Nasal cavity respiratory epithelium epithelial cell of viscerocranial mucosa (primary cell): ENCODE measurements at places on chromosomes 4 and X. TPM values are rescaled to one million over a fixed set of nuclear protein-coding genes. Genes with fewer than 3 reads are reported as not detected.

Gene NUDT10
- total RNA-seq = 0.34 and 0.50 TPM in 2 replicates

Gene POU4F2
- total RNA-seq = not detected in 2 replicates

Gene MAGEA1
- total RNA-seq = not detected in 2 replicates

Gene ADGRG4
- total RNA-seq = not detected in 2 replicates

Gene VCX
- not detected in 2 replicates for total RNA-seq

Gene TMEM35A
- total RNA-seq = 0.14 TPM in 1 of 2 replicates, not detected in the other

Gene MAGEB2
- not detected in 2 replicates for total RNA-seq

Gene TMEM131L
- 6.5 and 30.1 TPM in 2 replicates for total RNA-seq

Gene USP26
- total RNA-seq = not detected in 2 replicates

Gene PABPC1L2A
- total RNA-seq = not detected in 2 replicates
